ENCODE measurements at places on chromosomes 11 and 22. TPM values are rescaled to one million over a fixed set of nuclear protein-coding genes. Genes with fewer than 3 reads are reported as not detected.

DNA sequence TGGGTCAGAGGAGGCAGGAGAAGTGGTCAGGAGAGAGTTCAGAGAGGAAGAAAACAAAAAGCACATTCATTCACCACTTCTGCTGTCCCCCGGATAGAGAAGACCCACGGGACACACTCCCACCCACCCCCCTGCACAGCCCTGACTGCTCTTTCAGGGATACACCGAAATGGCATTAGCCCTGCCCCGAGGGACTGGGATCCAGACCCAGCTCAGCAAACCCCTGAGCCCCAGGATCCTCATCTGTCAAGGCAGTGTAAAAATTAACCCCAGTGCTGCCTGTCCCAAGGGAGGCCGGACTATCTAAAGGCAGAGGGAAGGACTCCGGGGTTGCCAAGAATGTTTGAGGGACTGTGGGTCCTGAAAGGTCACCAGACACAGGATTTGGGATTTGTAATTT is 31.2 kb downstream of the TPBGL start:
- no peak for DNase-seq

DNA sequence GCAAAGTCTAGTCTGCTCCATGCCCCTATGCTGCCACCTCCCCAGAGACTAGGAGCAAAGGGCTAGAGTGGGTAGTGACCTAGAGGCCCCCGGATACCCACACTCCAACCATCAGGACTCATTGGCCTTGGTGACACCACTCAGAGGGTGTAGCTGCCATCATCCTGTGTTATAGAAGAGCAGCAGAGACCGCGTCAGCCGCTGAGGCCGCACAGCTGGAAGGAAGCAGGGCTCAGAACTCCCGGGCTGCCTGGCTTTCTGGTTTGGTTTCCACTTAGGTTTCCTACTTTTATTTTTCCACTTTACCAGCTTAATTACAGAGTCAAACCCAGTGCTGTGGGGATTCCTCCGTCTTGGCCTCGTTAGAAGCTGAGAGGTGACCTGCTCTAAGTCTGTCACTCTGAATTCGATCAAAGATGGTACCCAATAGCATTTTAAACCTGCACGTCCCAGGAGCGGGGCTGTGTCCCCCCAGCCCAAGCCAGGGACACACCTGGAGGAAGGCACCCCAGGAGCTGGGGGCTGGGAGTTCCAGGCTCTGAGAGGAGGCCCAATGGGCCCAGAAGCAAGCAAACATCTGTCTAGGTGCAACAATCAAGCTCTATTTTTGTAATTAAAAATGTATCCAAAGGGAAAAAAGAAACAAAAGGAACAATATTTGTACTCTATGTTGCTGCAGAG is 2.1 kb upstream of the CDKN1C start:
- no peak for DNase-seq

GRCh38 chr11:34154059-34154875 is 48.8 kb downstream of the NAT10 start:
- DNase-seq: no peak

- DNase-seq: no peak
These were observed 1273.7 kb downstream of the LRRC4C start for GRCh38 chr11:40185793-40186192.

DNA sequence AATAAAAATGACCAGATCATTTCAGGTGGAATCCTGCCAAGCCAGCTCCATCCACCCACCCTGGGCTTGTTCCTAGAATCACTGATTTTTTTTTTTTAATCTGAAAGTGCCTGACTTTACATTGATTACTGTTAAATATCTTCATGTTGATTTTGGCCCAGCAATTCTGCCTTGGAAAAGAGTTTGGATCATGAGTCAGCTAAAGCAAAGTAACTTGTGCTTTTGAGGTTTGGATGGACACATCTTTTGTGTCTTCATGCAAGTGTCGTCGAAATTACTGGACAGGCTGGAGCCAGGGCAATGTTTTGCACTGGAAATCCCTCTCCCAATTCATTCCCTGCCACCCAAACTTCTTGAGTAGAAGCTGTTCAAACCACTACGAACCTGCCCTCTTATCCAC is 164.0 kb upstream of the SYT13 start:
- no peak for DNase-seq

PACS1 gene
- 227 TPM for total RNA-seq

DNA sequence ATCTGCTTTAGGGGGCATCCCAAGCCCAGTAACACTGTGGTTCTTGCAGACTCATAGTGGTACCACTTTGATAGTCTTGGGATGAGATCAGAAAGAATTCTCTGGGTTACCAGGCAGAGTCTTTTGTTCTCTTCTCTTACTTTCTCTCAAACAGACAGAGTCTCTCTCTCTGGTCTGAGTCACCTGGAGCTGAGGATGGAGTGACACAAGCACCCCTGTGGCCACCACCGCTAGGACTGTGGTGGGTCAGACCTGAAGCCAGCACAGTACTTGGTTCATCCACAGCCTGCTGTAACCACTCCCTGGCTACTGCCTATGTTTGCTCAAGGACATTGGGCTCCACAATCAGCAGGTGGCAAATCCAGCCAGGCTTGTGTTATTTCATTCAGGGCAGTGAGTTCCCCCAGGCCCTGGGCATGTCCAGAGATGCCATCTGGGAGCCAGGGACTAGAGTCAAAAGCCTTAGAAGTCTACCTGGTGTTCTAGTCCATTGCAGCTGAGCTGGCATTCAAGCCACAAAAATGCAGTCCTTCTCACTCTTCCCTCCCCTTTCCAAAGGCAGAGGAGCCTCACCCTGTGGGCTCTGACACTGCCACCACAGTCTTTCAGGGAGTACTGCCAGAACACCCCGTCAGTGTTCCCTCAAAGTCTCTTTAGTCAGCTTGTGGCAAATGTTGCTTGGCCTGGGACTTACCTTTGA is 29.9 kb downstream of the ENDOD1 start:
- no peak for DNase-seq

DNA sequence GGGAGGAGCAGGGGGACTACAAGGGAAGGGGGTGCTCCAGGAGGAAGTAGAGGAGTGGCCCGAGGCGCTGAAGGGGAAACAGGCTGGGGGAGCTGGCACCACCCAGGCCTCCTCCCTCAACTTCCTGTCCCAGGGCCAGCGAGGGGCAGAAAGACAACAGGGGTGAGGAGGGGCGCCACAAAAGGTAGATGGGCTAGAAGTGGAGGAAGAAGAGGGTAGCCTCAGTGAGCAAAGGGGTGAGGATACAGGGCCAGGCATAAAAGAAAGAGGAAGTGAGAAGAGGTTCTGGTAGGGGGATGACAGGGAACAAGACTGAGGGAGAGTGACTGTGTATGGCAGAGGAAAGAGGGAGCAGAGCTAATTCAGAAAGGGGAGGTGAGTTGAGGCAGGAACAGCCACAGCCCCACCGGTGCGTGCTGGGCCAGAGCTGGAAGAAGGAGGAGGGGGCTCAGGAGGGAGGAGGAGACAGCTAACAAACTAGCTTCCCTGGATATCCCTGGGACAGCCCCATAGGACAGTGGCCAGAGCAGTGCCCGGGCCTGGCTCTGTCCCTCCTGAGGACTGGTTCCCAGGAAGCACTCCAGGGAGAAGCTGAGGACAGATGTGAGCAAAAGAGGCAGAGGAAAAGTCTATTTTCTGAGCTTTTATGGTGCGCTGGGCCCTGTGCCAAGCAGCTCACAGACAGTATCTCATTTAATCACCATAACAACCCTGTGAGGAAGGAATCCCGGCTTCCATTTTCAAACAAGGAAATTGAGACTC is 8.5 kb downstream of the DCHS1 start:
- DNase-seq: no peak

DNA sequence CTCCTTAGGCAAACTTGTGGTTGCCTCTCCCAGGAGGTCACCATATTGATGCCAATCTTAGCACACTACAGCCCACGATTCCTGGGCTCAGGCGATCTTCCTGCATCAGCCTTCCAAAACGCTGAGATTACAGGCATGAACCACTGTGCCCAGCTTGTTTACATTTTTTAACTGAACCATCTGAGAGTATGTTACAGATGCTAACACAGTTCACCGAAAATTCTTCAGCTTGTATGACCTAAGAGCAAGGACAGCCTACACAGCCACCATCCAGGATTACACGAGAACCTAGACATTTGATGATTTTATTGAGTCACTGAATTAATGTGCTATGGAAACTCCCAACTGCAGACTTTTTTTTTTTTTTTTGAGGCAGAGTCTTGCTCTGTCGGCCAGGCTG is 5.8 kb upstream of the LGALS1 start:
- DNase-seq: no peak

ACRV1 gene
- not detected for total RNA-seq

Data from T-helper 17 cell (primary cell).